ENCODE measurements at places on chromosomes 16 and 17.

DNA sequence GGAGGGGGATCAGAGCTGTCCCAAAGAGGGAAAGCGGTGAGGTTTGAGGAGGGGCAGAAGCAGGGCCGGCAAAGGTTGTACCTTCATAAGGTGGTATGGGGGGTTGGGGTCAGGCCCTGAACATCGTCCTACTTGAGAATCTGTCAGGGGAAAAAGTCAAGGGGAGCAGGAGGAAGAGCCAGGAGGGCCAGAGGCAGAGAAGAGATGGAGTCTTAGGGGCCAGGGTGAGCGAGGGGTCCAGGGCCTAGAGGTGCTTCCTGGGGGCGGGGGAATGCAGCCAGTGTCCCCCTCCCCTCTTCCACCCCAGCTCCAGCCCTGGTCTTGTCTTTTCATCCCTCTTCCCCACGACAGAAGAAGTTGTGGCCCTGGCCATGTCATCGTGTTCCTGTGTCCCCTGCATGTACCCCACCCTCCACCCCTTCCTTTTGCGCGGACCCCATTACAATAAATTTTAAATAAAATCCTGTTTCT, 1.3 kb upstream of the PRRT2 start:
- no peak for DNase-seq

DNA sequence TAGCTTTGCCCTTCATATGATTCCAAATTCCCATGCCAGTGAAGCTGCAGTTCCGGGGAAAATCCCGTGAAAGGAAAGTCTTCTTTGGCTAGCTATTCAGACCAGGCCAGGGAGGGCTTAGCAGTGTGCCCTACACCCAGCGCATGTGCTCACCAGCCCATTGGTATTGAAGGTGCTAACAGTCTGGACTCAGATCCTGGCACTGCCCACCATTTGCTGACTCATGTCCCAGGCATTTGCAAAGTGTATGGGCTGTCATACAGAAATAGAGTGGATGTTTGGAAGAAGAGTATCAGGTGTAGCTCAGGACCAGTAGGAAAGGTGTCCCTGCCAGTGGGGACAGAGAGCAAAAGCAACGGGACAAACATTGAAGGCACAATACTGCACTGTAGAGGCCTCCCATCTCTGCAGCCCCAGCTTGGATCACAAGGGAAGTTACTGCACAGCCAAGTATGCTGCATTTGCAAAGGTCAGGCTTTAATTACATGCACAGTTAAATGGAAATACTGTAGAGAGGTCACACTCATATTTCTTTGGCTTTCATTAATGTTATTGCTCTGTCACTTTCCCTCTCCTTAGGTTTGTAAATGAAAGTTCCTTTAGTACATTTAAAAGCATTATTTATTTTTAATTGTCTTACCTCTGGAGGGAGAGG, 220.0 kb downstream of the IRX3 start:
- DNase-seq: no peak

DNA sequence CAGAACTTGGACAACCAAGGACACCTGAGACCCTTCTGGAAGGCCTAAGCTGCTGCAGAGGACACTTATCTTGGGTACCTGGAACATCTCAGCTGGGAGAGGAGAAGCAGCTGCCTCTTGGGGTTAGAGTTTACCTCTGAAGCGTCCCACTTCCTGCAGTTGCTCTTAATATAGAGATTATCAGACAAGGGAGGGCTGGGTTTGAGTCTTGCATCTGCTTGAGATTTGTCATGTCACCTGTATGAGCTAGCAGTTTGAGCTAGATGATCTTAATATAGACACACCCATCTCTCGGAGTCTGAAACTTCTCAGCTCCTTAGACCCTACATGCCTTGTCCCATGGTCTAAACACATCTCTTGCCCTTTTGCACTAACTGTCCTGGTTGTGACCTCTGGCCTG, 93.1 kb upstream of the CCL1 start:
- no peak for DNase-seq

- DNase-seq: no peak
Measured at GRCh38 chr17:52120465-52120864, 38.0 kb downstream of the CA10 start.

- peak; percentile 71 for DNase-seq
Measured at GRCh38 chr17:77332034-77332971, 191.5 kb downstream of the SEC14L1 start.

DNA sequence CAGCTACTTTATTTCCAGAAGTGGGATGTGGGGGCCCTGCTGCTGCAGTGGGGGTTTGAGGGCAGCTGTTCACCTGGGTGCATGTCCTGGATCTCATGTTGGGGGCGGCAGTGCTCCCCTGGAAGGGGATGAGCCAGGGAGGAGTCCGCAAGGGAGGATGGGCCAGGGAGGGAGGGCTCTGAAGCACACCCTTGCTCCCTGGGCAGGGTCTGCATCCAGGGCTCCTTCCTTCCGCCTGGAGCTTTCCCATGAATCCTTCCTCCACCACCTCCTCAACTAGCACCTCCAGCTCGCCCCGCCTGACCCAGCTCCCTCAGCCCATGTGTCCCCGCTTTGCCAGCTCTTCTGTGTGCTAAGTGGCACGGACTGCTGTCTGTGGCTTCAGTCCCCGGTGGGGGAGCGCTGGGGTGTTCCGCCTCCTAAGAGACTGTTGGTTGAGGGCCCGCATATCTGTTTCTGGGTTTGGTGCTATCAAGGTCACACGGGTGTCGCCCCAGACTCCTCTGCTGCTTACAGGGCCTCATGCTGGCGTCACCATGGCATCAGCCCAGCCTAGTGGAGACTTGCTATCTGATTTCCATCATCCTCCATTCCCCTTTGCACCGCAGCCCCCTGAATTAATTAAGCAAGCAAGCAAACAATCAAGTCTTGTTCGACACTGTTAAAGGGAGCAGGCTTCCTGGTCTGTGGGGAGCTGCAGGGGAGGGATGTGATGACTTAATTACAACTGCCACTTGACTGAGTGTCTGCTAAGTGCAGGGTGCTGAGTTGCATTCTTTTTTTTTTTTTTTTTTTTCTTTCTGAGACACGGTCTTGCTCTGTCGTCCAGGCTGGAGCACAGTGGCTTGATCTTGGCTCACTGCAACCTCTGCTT, 71.8 kb downstream of the PRKCA start:
- DNase-seq: peak; percentile 28

GRCh38 chr17:50816771-50817751, 18.3 kb upstream of the WFIKKN2 start:
- DNase-seq: peak; percentile 60

- peak; percentile 45 for DNase-seq
Measured at GRCh38 chr17:57861000-57861789, 11.4 kb upstream of the MRPS23 start.

DNA sequence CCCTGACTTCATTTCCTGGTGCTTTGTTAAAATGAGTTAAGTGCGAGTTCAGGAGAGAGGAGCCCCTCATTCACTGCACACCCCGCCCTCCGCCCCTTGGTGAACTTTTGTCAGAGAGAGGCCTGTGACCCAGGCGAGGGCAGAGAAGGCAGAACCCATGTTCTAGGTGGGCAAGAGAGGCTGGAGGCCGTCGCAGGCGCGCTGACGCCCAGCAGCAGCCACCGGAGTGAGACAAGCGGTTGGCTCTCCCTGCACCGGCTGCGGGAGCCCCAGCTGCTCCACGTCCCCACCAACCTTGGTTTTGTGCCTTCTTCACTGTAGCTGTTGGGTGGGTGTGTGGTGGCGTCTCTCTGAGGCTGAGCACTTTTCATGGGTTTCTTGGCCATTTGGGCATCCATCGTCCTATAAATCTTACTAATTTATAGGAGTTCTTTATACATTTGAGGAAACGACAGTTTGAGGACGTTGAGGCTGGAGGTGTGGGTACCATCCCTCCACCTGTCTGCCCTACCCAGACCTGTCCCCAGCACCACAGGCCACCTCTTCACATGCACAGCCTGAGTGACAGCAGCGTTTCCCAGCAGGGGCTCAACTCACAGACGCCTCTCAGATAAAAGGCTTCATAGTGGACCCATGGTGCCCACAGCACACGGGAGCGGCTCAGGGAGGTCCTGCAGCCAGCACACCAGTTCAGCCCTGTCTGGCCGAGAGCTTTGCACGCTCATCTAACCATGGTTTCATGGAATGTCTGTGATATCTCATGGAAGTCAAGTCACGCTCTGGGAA, 45.2 kb upstream of the CBFA2T3 start:
- DNase-seq: no peak

- DNase-seq: no peak
Measured at GRCh38 chr17:73140566-73140965, 24.2 kb upstream of the SSTR2 start.

DNA sequence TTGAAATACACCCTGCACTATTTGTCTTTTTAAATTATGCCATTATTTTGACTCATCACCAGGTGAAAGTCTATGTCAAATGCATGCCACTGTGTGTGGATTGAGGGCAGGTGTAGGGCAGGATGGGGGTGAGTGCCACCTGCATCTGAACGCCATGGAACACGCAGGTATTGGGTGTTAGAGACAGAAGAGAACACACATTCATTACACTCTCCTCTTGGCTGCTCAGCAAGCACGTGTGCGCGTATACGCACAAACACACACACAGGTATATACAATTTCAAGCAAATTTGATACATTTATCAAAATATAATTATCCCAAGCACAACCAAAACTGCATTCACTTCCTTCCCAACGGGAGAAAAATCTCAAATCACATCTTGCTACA, 268.9 kb downstream of the NTN1 start:
- no peak for DNase-seq

DNA sequence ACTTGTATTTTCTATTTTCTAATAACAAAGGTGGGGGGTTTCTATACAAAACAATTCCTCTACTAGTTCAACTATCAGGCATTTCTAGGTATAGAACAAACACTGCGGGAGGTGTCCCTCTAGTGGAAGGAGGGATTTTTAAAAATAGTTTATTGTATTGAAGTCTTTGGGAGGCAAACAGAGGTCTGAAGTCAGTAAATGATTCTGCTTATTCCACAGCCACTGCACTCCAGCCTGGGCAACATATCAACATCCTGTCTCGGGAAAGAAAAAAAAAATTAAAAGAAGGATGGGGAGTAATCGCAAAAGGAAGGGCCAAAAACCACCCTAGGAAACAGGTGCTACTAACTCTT, 648 bp upstream of the ERCC4 start:
- peak; percentile 23 for DNase-seq

DNA sequence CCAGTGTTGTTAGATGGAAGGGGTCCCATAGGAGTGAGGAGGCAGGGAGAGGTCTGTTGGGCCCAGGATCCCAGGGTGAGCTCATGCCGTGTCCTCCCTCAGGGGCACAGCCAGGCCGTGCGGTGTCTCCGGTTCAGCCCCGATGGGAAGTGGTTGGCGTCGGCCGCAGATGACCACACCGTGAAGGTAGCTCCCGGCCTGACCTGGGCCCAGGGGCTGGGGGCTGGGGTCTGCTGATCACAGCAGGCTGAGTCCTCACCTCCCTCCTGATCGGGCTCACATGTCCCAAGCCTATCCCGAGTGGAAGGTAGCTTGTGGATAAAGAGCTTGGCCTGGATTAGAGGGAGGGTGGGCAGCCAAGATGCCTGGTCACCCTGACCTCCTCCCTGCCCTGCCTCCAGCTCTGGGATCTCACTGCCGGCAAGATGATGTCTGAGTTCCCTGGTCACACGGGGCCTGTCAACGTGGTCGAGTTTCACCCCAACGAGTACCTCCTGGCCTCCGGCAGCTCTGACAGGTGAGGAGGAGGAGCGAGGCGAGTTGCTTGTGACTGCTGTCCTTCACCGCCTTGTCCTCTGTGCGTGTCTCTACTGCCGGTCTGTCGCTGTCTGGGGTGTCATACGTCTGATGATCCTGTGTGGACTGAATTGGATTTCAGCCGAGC, 16.1 kb downstream of the KATNB1 start:
- DNase-seq: no peak

DNA sequence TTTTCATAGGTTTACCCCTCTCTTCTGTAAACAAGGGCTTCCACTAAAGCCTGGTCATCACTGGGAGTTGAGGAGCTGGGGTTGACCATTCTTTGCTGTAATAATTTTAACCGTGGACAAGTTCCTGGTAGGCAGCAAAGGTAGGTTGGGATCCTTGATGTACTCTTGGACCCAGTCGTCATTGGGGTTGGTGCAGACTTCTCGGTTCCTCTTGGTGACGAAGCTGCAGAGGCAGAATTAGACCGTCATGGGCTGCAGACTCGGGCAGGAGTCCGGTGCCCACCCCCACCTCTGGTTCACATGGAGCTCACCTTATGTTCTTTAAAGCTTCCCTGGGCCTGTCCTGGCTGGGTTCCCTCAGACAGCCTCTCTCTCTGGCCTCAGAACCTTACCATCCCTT, 3.8 kb downstream of the CCL16 start:
- DNase-seq: no peak

DNA sequence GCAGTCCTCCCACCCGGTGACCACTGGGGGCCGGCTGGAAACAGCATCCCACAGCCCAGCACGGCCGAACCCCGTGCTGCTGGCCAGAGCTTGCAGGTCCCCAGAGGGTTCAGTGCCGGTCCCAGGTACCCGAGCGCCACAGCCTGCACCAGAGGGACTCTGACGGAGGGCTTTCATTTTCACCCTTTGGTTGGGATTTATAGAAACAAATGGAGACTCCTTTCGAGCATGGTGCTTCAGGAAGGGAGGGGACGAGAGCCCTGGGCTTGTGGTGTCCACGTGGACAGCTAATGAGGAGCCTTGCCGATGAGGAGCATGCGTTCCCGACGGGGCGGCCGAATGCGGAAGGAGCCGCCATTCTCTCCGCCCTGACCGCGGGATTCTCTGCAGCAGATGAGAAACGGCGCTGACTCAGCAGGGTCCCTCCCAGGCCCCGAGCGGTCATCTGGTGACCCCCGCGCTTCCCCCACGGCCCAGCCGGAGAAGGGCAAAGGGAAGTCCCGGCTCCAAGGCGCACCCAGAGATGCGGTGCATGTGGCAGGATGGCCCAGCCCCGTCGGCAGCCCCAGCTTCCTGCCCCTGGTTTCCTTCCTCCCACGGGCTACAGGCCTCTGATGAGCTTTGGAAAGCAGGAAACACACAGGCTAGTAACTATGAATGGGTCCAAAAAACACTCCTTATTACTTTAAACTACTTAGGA, 9.8 kb downstream of the SLC38A10 start:
- DNase-seq: peak; percentile 65

DNA sequence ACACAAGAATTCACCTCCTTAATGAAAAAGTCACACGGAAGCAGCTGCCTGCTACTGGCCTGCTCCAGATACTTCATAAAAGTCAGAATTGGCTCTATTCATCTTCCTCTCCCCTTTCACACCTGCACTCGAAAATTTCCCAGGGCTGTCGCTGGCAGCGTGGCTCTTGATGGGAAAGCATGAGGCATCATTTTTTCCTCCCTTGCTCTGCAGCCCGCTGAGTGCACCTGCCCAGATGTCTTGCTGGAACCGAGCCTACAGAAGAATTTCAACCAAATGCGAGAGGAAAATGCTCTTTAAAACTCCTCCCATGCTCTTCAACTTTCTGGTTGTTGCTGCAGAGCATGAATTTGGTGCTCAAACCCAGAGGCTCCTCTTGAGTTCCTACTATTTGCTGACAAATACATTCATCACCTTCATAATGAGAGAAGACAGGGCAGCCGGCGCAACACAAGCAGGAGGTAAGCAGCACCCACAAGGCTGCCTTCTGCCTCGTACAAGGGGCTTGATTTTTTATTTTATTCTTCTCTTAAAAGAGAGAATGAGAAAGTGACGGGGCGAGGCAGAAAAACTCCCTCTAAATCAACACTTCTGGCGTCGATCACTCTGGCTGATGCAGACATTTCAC, 146.8 kb downstream of the ZFHX3 start:
- no peak for DNase-seq
